Lung (tissue), 17 donors: ENCODE measurements at places on chromosomes 3 and 15. TPM values are rescaled to one million over a fixed set of nuclear protein-coding genes. Genes with fewer than 3 reads are reported as not detected.
A peak's percentile ranks its signal among the peaks of the same experiment; 100 is the strongest.

GOLGA8G gene
- total RNA-seq: not detected

IL17RD gene
- 4.8 TPM for total RNA-seq

TRIM59 gene
- 4.2 TPM for total RNA-seq

WDR49 gene
- 17.6 TPM for total RNA-seq

DNA sequence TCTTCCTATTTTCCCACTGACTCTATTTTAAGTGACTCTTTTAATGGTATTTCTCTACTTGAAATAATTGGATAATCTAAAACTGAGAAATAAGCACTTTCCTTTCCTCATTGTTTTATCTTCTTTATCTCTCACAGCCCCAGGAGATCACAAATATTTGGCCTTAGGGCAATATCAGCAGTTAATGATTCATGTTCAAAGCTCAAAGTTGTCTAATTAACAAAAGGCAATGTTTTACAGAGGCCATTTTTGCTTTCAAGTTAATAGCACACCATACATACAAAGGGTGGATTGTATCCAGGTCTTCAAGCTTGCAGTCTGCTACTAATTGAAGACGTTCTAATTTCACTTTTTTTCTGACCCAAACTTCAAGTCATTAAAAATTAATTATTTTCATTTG, 120.1 kb downstream of the LRRN1 start:
- no peaks in the 10 kb centered on the region for H3K4me1 ChIP-seq
- no peak overlapping the region for H3K27ac ChIP-seq
- DNase-seq: no peak

DNA sequence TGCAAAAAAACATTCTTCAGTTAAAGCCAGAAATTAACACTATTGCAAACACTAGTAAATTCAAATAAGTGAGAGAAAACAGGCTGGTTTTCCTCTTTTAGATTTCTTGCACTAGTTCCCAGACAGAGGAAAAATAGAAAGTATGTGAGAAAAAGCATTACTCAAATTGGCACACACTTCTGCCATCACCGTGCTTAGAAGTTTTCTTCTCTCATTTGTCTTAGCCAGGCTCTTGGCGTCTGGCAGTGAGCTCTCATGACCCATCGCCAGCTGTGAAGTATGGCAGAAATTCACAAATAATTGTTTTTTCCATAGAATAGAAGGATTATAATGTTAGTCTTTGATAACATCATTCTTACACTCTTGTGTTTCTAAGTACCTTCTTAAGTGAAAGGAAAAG, 515.9 kb downstream of the GBE1 start:
- no peak overlapping the region for H3K27ac ChIP-seq
- H3K4me1 ChIP-seq: peaks cover 8% of the 10 kb centered on the region
- H3K4me3 ChIP-seq: no peak overlapping the region
- H3K27me3 ChIP-seq: no peaks in the 10 kb centered on the region
- no peaks in the 10 kb centered on the region for H3K36me3 ChIP-seq

GRCh38 chr15:40618906-40619305, 24.9 kb downstream of the KNL1 start:
- no peaks in the 10 kb centered on the region for H3K36me3 ChIP-seq
- H3K4me3 ChIP-seq: no peak overlapping the region
- DNase-seq: no peak
- no peak overlapping the region for H3K27ac ChIP-seq
- H3K4me1 ChIP-seq: no peaks in the 10 kb centered on the region

DNA sequence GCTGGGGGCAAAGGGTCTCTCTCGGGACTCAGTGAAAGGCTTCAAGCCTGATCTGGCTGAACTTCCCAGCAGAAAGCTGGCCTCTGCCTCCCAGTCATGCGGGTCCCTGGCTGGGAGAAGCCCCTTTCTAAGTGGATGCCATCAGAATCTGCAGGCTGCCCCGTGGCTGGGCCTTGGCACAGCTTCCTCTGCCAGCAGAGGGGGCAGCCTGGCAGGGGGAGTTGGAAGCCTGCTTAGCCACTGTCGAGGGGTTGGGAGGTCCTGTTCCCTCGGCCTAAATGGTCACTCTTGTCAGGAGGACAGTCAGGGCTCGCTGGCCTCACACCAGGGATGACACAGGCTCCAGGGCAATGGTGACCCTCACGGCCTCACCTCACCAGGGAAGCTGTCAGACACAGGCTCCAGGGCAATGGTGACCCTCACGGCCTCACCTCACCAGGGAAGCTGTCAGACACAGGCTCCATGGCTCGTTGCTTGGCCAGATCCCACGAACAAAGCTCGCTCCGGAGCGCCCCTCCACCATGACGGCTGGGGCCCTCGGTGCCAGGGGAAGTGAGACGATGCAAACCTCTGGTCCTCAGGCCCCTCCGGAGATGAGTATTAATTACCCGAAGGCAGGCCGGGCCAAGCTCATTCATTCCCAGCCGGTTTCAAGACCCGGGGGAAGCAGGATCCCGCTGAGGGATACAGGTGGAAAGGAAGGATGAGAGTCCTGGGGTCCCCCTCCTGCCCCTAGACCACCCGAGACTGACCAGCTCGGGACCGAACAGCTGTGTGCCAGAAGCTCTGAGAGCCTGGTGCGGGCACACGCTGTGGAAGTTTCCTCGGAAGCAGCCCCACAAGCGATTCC, 151.0 kb downstream of the CHSY1 start:
- no peak overlapping the region for H3K4me3 ChIP-seq
- no peak overlapping the region for H3K27ac ChIP-seq
- DNase-seq: no peak

DNA sequence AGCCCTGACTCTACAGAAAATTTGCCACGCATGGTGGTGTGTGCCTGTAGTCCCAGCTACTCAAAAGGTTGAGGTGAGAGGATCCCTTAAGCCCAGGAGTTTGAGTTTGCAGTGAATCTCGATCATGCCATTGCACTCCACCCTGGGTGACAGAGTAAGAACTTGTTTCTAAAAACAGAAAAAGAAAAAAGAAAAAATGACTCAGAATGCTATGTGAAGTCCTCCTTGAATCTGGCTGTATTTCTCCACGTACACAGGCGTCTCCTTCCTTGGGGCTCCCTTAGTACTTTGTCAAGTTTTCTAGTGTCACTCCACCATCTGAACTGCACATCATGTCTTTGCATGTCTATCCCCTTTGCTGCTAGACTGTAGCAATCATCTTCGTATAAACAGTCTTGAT, 104.4 kb downstream of the LMLN start:
- H3K36me3 ChIP-seq: no peaks in the 10 kb centered on the region
- no peak for DNase-seq
- no peaks in the 10 kb centered on the region for H3K4me1 ChIP-seq
- H3K27me3 ChIP-seq: peaks cover 34% of the 10 kb centered on the region
- H3K27ac ChIP-seq: no peak overlapping the region

- no peaks in the 10 kb centered on the region for H3K27me3 ChIP-seq
- peak overlapping the region; percentile 67 for H3K4me3 ChIP-seq
- H3K36me3 ChIP-seq: peaks cover 12% of the 10 kb centered on the region
- peak; percentile 62 for DNase-seq
Observed at GRCh38 chr3:119240101-119240590, 532 bp downstream of the B4GALT4 start.

DNA sequence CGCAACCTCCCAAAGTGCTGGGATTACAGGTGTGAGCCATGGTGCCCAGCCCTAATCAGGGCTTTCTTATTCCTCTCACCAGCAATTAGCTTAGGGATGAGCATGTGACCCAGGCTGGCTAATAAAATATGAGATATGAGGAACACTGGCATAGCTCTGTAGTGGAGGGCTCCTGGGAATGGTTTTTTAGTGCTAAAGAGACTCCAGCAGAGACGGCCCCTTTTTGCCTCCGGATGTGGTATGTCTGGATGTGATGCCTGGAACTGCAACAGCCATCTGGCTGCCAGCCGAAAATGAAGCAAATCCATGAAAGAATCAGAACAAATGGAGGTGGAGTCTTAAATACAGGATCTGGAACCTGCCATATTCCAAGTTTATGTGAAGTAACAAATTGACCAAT, 69.1 kb upstream of the MAGI1 start:
- no peak overlapping the region for H3K27ac ChIP-seq
- DNase-seq: peak; percentile 22
- no peaks in the 10 kb centered on the region for H3K27me3 ChIP-seq

- H3K27me3 ChIP-seq: no peaks in the 10 kb centered on the region
- H3K4me3 ChIP-seq: no peak overlapping the region
- H3K27ac ChIP-seq: no peak overlapping the region
- no peaks in the 10 kb centered on the region for H3K4me1 ChIP-seq
- no peaks in the 10 kb centered on the region for H3K36me3 ChIP-seq
Observed at GRCh38 chr3:151584566-151584965, 123.7 kb upstream of the IGSF10 start.
